ENCODE measurements at places on chromosomes 2 and 18.

- DNase-seq: no peak
Observed at GRCh38 chr2:101655702-101656422, 41.6 kb upstream of the MAP4K4 start.

DNA sequence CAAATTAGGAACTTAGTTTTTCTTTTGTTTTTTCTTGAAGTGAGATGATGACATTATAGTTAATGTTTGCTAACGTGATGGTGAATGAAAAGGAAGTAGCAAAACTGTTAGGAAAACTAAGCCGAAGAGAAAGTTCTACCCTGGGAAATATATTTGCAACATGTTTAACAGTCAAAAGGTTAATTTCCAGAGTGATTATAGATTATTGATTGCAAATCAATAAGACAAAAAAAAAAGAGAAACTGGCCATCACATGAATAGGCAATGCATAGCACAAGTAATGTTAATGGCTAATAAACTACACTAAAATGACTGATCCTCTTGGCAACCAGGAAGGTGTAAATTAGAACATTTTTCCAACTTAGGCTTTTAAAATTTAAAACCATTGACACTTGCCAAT is 26.0 kb upstream of the AMMECR1L start:
- no peak for DNase-seq

DNA sequence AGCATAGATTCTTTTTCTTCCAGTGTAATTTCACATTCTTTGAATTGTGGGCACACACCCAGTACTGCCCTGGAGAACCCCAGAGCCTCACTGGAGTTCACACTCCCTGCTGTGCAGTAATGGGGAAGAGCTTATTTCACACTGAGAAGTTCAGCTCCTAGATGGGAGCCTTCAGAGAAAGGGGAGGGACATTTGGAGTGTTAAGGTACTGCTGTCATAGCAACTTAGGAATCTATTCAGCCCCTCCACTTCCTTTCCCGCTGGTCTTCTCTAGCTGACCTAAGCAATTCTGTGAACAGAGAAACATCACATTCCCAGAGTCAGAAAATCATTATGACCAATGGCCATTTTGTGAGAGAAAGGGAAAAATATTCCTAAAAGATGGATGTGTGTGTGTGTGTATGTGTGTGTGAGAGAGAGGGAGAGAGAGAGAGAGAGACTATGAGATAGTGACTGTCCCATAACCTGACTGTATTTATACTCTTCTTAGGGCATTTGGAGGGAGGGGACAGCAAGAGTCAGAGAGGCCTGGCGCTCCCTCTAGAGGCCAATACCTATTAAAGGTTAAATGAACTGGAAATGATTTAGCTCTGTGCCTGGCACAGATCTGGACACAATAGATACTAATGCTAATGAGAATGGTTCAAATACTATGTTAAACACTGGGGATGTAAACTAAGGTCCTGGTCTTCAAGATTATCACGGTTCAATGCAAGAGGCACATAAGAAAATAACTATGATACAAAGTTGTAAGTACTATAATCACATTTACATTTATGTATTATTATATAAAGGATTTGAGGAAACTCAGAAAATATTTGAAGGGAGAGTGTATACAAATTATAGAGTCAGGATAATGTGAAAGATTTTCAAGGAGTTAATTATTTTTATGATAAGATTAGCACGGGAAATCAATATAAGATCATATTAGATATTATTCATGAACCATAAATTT is 41.5 kb upstream of the RPE start:
- DNase-seq: peak; percentile 72

- no peak for DNase-seq
Observed at GRCh38 chr2:2931318-2932075, 446.1 kb downstream of the EIPR1 start.

DNA sequence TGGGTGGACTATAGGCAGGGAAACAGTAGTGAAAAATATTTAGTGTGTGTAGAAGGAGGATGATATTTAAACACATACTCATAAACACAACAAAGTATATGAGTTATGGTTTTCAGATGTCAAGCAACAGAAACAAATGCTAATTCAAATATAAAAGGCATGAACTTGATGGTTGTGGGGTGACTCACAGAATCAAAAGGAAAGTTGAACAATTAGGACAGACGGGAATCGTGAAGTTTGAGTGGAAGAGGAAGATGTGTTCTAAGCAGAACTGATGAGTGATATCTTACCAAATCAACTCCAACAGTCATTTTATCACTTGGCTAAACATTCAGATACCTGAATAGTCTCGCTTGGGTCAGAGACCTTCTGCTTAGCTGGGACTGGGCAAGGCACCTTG is 53.6 kb upstream of the ITGA6 start:
- no peak for DNase-seq

GRCh38 chr2:59150217-59150849 is 909.2 kb upstream of the FANCL start:
- DNase-seq: no peak

DNA sequence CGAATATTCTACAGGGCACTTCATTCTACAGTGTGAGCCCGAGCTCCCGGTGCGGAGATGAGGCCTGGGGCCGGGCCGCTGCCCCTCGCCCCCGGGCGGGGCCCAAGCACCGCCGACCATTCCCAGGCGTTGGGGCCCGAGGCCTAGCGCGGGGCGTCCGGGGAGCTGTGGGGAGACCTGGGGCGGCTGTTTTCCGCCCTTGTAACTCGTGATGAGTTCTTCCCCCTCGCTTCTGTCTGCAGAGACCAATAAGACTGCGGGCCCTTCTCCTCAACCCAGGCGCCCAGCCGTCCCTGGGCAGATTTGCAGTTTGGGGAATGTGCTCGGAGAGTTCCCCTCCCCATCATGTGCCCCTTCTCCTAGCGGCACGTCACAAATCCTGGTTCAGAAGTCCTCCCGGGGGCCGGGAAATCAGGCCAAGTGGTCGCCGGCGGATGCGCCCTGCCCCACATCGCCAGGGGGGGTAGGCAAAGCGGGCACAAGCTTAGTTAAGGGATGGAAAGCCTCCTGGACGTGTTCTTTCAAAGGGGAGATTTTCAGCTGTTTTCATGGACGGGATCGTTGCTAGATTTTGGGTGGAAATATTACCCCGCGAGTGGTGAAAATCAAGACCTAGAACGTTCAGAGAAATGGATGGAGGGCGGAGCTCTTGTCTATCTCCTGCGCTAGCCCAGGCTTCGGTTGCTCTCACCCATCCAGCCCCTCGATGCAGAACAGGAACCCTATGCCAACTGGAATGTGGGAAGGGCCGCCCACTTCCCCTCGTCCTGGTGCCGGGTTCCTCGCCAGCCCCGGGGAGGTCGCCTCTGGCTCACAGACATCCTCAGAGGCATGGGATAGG is 18.8 kb upstream of the HAAO start:
- DNase-seq: no peak

- DNase-seq: no peak
Observed at GRCh38 chr2:72103690-72104089, 44.0 kb downstream of the CYP26B1 start.

DNA sequence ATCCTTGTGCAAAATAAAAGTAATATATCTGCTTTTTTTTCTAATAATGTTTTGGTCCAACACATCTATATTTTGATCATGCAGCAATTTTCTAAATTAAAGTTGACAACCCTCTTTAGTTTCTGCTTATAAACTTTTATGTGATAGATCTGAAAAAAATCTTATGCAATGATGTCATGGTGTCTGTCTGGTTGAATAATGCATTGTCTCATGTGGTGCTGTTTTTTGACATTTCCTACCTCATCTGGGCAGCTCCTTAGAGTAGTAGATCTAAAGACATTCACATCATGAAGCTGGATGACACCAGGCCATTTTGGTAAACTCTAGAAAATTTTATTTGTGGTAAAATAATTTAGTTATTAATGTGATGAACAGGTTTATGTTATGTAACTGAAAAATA is 106.8 kb upstream of the FN1 start:
- DNase-seq: no peak

- DNase-seq: no peak
Observed at GRCh38 chr2:231911381-231911780, 14.8 kb downstream of the NPPC start.

GRCh38 chr2:186751790-186752189 is 57.9 kb downstream of the FAM171B start:
- no peak for DNase-seq

- no peak for DNase-seq
Observed at GRCh38 chr2:128475427-128476211, 157.0 kb upstream of the HS6ST1 start.

DNA sequence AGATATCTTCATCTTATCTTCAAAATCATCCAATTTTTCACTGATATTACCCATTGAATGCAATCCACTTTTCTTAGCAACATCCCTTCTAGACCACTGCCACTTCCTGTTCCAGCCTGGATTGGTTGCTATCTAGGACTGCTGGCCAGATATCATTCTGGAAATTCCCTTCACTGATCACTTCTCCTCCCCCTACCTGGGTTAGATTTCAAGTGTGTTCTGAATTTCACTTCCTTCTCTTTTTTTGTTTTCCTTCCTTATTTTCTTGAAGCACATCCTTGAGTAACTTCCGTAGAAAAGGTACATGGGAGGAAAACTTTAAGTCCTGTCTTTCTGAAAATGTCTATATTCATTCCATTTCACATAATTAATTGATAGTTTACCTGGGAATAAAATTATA is 82.0 kb upstream of the IL1R2 start:
- no peak for DNase-seq

- no peak for DNase-seq
Observed at GRCh38 chr18:7740821-7741220, 173.7 kb downstream of the PTPRM start.

DNA sequence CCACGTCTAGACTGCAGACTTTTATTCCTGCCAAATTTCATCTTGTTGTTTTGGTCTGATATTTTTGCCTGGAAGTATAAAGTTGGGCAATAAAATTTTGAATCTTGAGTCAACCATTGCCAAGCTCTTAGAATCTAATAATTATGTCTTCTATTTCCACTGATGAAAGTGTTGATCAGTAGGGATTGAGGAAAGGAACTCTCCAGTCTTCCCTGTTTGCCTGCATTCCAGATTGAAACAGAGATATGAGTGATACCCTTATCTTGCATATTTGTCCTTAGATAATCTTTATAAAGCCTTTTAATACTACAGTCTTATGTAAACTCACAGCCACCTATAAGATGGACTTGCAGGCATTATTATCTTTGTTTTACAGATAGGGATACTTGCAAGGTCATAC is 45.5 kb upstream of the UBE2E3 start:
- DNase-seq: no peak

DNA sequence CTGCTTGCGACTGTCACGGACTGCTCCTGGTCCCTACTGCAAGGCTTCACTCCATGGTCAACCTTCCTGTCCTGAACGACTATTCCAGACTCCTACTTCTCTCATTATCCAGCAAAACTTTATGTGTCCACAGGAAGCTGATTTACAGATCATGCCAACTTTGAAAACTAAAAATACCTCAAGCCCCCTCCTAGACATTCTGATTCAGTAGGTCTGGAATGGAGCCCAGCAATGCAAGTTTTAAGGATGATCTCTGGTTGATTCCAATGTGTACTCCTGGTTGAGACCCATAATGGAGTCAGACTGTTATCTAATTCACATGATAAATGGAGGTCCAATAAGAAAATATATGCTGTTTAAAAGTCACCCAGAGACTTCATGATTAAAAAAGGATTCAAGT is 13.1 kb upstream of the LRATD1 start:
- no peak for DNase-seq

DNA sequence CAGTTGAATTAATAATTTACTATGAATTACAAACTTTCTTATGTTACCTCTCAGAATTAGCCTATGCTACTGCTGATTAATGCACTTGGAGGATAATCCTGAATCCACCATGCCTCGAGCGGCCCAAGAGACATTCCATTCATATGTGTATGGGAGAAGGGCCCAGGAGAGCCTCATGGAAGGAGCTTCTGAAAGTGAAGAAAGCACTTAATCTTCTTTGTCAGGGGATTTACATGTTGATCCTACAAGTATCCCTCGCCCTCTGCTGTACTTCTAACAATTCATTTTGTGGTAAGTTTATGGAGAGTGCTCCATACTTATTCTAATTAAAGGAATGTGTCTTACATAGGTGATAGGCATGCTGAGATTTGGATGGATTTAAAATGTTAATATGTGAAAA is 1189.1 kb upstream of the NXPH2 start:
- DNase-seq: no peak

DNA sequence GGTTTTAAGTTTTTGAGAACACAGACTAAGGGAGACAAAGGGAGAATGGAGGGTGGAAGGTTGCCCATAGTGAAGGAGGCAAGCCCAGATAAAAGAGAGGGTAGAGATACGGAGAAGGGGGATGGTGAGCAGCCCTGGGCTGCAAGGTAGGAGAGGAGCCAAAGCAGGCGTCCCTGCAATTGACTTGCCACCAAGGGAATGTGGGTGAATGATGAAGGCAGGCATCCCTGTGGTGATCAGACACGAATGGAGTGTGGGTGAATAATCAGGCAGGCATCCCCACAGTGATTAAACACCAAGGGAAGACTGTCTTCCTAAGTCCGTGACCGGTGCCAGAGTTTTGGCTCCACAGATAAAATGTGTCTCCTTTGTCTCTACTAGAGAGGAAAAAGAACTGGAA is 16.5 kb upstream of the ALPK2 start:
- DNase-seq: no peak

GRCh38 chr18:70074116-70074515 is 126.4 kb upstream of the CD226 start:
- no peak for DNase-seq

GRCh38 chr2:118237451-118237850 is 149.2 kb downstream of the INSIG2 start:
- DNase-seq: no peak

DNA sequence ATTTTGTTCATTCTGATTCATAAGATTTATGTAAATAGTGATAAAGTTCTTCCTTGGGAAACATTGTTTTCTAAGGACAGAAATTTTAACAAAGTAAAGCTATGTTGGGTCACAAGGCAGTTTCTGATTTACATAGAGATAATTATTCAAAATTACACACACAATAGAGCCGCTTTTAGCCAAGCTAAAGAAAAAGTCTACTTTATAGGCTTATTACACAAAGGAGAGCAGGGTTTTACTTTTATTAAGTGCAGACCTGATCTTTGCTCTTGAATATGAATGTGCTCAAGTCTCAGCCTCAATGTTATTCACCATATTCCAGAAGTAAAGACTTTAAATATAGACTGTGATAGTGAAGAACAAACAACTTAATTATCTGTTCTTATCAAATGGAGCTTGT is 787.8 kb upstream of the LINC00305 start:
- DNase-seq: no peak

Data from RPMI8226 (cell line).